Hippocampal formation (tissue), 2 donors: ENCODE measurements at places on chromosomes 2 and 18.

- DNase-seq: no peak
Observed at GRCh38 chr2:31032475-31032874, 105.8 kb downstream of the GALNT14 start.

GRCh38 chr2:72689579-72690195 is 136.1 kb downstream of the EXOC6B start:
- no peak for DNase-seq

DNA sequence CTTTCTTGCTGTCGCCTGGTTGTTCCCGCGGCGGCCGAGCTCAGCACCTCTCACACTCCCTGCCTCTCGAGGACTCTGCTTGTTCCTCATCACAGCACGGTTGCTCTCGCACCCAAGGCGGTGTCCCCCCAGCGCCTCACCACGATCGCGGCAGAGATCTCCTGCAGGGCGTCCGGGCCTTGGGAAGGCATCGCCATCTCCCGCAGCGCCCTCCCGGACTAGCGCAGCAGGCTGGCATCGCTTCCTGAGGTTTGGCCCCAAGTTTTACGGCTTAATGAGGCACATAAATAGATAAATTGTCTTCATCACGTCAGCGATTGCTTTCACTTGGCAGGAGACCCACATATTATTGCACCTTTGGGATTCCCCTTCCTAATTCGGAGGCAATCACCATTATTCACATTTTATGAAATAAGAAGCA is 125.4 kb downstream of the RGPD3 start:
- DNase-seq: no peak

DNA sequence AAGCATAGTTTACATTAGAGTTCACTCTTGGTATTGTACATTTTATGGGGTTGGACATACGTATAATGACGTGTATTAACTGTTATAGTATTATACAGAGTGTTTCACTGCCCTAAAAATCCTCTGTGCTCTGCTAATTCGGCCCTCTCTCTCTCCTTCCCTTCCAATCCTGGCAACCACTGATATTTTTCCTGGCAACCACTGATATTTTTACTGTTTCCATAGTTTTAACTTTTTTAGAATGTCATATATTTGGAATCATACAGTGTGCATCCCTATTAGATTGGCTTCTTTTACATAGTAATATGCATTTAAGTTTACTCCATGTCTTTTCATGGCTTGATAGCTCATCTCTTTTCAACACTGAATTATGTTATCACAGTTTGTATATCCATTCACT is 526.7 kb downstream of the RIT2 start:
- DNase-seq: no peak
